ENCODE measurements at places on chromosomes 12 and 14.

DNA sequence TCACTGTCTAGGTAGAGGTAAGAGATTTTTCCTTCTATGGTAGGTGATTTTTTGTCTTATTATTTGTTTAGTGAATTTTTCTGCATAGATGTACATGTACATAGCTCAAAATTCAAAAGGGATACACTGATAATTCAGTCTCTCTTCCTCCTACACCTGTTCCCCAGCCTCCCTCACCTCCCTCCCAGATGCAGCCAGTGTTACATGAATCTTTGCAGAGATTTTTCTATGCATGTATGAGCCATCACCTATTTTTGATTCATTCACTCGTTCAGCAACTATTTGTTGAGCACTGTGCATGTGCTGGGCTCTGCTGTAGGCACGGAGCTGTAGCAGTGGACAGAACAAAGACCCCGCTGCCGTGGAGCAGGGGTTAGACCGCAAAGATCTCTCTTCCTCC is 218.9 kb downstream of the AACS start:
- DNase-seq, result no peak

DNA sequence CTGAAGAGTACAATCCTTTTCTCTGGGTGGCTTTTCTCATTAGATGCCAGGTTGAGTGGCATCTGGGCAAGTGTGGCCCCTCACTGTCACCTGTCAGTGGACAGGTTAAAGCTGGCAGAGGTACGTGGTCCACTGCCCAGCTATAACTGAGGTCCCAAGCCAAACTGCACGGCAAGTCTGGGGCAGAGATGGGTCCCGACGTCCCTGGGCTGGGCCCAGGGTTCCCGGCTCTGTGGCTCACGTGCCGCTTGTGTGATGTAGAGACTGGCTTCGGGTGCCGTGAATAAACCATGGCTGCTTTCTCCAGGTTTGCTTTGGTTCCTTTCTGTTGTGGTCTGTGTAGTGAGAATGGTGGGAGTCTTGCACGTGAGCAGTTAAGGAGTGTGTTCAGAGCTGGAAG is 77.7 kb downstream of the WDR20 start:
- no peak for DNase-seq

DNA sequence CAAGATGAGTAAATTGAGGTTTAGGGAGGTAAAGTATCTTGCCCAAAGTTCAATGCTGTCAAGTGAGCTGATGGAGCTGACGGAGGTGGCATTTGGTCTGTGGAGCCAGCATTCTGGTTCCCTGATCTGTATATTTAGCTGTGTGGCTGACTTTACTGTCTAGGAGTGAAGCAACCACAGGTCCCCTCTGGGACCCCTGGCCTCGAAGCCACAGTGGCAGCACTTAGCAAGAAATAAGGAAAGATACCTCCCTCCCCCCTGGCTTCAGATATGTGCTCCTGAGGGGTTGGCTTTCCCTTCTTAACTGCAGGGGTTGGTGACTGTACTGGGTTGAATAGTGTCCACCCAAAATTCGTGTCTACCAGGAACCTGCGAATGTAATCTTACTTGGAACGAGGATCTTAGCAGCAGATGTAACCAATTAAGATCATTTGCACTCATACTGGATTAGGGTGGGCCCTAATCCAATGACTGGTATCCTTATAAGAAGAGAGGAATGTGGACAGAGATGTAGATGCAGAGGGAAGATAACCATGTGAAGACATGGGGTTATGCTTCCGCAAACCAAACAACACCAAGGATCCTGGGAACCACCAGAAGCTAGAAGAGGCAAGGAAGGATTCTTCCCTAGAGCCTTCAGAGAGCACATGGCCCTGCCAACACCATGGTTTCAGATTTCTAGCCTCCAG is 2.0 kb upstream of the ACVR1B start:
- peak; percentile 41 for DNase-seq

DNA sequence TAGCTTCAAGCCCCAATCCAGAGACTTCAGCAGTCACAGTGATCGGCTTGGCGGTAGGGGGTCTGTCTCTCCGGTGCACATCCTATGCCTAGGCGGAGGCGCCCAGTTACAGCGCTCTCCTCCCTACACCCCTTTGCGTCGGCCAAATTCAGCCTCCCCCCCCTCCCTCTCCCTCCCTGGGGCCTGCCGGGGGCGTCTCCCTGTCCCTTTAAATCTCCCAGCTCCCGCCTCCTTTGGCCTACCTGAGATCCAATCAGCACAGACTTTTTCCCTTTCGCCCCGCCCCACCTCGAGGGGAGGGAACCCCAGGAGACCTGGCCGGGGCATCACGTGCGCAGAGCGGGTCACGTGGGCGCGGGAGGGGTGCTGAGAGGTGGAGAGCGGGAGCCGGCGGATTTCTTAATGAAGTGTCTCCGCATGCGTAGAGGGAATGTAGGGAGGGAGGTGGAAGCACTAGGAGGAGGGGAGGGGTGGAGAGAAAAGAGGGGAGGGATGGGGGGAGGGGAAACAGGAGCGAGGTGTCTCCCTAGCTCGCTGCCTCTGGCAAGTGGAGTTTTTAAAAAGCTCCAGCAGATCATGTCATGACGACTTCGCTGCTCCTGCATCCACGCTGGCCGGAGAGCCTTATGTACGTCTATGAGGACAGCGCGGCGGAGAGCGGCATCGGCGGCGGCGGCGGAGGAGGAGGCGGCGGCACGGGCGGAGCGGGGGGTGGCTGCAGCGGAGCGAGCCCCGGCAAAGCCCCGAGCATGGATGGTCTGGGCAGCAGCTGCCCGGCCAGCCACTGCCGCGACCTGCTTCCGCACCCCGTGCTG is at the start of gene HOXC13:
Gene HOXC13, plus strand, starts transcription at position 506 of the 815 bp plus-strand sequence. Its CDS starts 76 bp downstream, at position 582.
- peak; percentile 98 for DNase-seq

DNA sequence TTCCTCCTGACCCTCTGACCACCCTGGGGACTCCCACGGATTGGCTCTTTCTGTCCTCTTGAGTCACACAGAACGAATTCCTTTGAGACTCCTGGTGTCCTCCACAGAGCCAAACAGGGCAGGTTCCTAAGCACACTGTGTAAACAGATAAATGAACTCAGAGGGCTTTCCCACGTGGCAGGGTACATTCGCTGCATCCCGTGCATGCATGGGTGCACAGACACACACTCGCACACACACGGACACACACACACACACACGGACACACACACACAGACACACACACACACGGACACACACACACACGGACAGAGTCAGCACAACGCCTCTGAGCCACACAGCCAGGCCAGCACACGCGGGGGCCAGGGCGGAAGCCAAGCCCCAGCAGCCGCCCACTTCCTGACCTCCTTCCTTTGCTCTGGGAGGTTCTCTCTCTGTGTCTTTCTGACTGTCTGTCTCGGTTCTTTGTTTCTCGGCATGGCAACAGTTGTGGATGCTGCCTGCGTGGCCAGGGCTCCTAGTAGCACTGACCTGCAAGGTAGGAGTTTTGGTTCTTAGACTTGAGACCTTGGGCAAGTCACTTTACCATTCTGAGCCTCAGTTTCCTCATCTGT is 706 bp downstream of the CRACR2A start:
- DNase-seq, result peak; percentile 48

- DNase-seq, result no peak
Measured at GRCh38 chr14:49886523-49886922, 6.4 kb upstream of the ARF6 start.

- no peak for DNase-seq
Measured at GRCh38 chr12:106248846-106249371, 1.1 kb upstream of the CKAP4 start.

DNA sequence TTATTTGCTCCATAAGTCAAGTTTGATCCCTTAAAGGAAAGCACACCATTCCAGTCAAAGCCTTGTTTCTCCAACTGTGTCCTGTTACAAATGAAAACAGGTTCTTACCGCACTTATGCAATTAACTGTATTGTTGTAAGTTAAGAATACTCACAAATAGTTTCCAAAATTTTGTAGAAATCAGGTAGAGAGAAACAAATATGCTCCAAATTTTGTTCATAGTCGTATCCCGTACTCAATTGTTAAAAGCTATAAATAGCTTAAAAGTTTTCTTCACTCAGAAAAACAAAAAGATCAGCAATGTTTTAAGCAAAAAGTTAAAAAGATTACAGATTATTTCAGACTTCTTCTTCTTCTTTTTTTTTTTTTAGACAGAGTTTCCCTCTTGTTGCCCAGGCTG is 4.0 kb upstream of the AACS start:
- no peak for DNase-seq

DNA sequence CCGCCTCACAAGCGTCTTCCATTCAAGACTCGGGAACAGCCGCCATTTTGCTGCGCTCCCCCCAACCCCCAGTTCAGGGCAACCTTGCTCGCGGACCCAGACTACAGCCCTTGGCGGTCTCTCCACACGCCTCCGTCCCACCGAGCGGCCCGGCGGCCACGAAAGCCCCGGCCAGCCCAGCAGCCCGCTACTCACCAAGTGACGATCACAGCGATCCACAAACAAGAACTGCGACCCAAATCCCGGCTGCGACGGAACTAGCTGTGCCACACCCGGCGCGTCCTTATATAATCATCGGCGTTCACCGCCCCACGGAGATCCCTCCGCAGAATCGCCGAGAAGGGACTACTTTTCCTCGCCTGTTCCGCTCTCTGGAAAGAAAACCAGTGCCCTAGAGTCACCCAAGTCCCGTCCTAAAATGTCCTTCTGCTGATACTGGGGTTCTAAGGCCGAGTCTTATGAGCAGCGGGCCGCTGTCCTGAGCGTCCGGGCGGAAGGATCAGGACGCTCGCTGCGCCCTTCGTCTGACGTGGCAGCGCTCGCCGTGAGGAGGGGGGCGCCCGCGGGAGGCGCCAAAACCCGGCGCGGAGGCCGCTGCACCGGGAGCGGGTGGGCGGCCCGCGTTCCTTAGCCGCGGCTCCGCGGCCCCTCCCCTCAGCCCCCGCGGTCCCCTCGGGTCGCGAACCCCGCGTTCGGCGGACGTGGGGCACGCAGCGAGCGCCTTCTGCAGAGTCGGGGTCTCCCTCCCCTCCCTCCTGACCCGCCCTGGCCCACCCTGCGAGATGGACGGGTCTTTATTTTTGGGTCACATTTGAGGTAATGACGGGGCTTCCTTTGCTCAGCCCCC is at the start of gene UBC:
Gene UBC, minus strand, starts transcription at position 259 of the 847 bp plus-strand sequence. CDS start 879 bp downstream, outside the sequence.
- peak; percentile 97 for DNase-seq

GRCh38 chr12:81161680-81162079 is 83.8 kb downstream of the ACSS3 start:
- DNase-seq, result no peak

GRCh38 chr14:63249092-63249491 is 44.8 kb downstream of the RHOJ start:
- no peak for DNase-seq

- DNase-seq, result peak; percentile 71
Measured at GRCh38 chr12:54033980-54034784, 1.3 kb downstream of the HOXC5 start.

DNA sequence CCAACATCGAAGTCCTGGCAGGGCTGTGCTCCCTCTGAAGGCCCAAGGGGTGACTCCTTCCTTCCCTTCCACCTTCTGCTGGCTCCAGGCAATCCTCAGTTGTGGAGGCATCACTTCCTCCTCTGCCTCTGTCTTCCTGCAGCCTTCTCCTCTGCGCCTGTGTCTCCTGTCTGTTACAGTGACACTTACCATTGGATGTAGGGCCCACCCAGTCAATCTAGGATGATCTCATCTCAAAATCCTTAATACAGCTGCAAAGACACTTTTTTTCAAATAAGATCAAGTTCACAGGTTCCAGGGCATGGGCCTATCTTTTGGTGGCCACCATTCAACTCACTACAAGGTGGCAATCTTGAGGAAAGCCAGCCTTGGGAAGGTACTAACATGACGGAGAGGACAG is 155.1 kb downstream of the ESRRB start:
- DNase-seq, result no peak

GRCh38 chr14:90985601-90986242 is 74.7 kb downstream of the RPS6KA5 start:
- no peak for DNase-seq

DNA sequence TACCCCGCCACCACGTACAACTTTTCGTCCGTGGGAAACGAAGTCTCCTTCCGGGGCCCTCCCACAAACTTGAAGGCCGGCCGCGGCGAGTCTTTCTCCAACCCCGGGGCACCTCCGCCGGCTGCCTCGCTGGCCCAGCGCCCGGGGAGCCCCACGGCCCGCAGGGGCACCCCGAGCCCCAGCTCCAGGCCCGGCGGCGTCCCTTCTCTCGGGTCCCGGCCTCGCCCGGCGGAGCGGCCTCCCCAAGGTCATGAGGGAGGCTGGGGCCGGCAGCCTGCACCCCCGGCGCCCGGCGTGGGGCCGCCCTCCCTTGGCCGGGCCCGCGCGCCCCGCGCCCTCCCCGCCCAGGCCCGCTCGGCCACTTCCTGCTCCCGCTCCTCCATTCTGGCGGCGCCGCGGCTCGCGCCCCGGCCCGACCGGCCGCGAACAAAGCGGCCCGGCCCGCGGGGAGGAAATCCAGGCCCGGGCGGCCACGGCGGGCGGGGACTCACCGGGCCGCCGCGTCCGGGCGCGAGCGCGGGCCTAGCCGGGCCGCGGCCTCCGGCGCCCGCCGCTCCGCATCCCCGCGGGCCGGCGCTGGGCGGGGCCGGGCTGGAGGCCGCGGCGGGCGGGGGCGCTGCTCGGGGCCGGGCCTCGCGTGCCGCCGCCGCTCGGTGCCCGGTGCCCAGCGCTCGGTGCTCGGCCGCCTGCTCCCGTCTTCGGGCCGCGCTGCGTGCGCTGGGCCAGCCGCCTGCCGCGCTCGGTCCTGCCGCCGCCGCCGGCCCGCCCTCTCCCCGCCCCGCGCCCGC is at the start of gene AKT1:
Gene AKT1, minus strand, starts transcription at position 756 of the 788 bp plus-strand sequence. CDS start 3,105 bp downstream, outside the sequence.
- no peak for DNase-seq

DNA sequence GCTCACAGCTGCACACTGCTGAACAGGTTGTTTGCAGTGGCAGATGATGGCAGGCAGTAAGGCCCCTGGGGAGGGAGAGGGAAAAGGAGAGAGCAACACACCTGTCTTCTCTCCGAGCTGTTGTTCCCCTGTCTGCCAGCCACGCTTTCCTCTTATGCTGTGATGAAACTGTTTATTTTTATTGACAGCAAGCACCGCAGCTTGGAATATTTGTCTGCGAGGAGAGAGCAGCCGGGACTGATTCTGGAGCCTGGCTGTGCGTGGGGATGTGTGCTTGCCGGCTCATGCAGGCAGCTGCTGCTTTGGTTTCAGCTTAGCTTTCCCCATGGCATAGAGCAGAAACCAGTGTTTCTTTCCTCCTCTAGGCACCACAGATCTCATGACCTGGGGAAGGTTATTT is 58.7 kb upstream of the KCNA5 start:
- no peak for DNase-seq

DNA sequence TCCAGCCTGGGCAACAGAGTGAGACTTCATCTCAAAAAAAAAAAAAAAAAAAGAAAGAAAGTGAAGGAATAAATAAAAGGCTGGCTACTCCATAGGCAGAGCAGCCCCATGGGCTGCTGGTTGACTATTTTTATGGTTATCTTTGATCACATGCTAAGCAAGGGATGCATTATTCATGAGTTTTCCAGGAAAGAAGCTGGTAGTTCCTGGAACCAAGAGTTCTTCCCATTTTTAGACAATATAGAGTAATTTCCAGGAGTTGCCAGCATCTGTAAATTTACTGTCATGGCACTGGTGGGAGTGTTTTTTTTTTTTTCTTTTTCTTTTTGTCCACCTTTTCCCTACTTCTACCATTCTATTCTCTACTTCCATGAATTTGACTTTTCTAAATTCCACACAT is 24.2 kb downstream of the FGD4 start:
- DNase-seq, result no peak

GRCh38 chr14:104928391-104929133 is 3.9 kb downstream of the PLD4 start:
- DNase-seq, result no peak

GRCh38 chr12:32828552-32828951 is 68.0 kb downstream of the PKP2 start:
- DNase-seq, result no peak

GRCh38 chr12:111409780-111410430 is 4.2 kb downstream of the SH2B3 start:
- DNase-seq, result no peak

GRCh38 chr14:101018561-101019290 is 115.2 kb upstream of the RTL1 start:
- peak; percentile 23 for DNase-seq
